ENCODE measurements at places on chromosomes 11 and 22. TPM values are rescaled to one million over a fixed set of nuclear protein-coding genes. Genes with fewer than 3 reads are reported as not detected.

- peaks cover 5% of the 10 kb centered on the region for H3K36me3 ChIP-seq
- H3K4me3 ChIP-seq = no peak overlapping the region
- no peak overlapping the region for H3K27ac ChIP-seq
- DNase-seq = no peak
- no peaks in the 10 kb centered on the region for H3K4me1 ChIP-seq
Measured at GRCh38 chr11:63229815-63230214, 13.6 kb downstream of the SLC22A25 start.

The ELFN2 gene
- total RNA-seq = 0.12 TPM

The MMP11 gene
- 0.76 TPM for total RNA-seq

- peaks cover 8% of the 10 kb centered on the region for H3K36me3 ChIP-seq
- peak overlapping the region; percentile 72 for H3K27ac ChIP-seq
- H3K4me1 ChIP-seq = peaks cover 34% of the 10 kb centered on the region
- no peaks in the 10 kb centered on the region for H3K27me3 ChIP-seq
- peak overlapping the region; percentile 69 for H3K4me3 ChIP-seq
- no peak for DNase-seq
Measured at GRCh38 chr11:129803533-129803932, 12.1 kb upstream of the TMEM45B start.

GRCh38 chr22:25697181-25697664, 44.8 kb upstream of the MYO18B start:
- no peak overlapping the region for H3K27ac ChIP-seq
- DNase-seq = no peak
- H3K36me3 ChIP-seq = no peaks in the 10 kb centered on the region
- H3K4me3 ChIP-seq = no peak overlapping the region

DNA sequence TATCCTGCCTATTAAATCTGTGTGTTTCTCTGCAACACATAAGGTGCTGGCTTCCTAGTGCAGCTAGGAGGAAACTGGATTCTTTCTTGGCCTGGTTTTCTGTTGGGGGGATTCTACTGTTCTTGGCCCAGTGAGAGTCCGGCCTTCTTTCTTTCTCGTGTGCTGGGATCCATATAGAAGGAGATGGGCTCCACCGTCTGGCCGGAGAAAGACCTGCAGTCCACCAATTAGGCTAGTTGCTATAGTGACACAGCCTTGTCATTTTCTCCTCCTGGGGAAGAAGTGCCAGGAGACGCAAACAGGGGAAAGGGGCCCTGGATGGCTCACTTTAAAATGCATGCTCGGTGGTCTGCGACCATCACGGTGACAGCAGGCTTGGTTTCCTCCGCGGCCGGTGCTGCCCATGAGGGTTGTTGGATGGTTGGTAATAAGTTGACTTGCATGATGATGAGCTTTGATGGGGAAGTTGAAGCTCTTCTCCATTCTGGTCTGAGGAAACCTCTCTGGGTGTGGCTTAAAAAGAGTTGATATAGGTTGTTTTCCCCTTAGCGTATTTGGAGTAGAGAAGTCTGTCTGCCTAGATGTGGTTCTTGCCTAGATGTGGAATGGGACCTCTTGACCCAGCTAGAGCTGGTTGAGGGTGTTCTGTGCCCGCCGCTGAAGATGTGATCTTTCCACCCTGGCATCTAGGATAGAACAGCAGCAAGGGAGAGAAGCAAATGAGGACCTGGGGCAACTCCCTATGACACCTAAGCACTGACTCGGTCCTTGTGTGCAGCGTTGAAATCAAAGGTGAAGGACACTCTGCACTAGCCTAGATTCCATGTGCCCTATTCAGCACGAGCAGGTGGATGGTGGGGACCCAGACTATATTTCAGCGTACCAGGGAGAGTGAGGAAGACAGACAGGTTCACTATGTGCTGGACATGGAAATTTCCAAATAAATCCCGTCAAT, 1335.0 kb downstream of the BRD1 start:
- peaks cover 64% of the 10 kb centered on the region for H3K27me3 ChIP-seq
- no peak overlapping the region for H3K27ac ChIP-seq
- DNase-seq = no peak
- H3K36me3 ChIP-seq = peaks cover 2% of the 10 kb centered on the region

The MMP1 gene
- total RNA-seq = 0.16 TPM

All from T-helper 17 cell (primary cell).